ENCODE measurements at places on chromosomes 4 and X. TPM values are rescaled to one million over a fixed set of nuclear protein-coding genes. Genes with fewer than 3 reads are reported as not detected.

The COL4A6 gene
- total RNA-seq = not detected

The LIAS gene
- total RNA-seq = 19.8 TPM

The FAAH2 gene
- 2.9 TPM for total RNA-seq

The NXF3 gene
- total RNA-seq = not detected

The TXK gene
- 1.8 TPM for total RNA-seq

The NLRP2B gene
- total RNA-seq = not detected

The BMPR1B gene
- not detected for total RNA-seq
